ENCODE measurements at places on chromosomes 4 and X.

GRCh38 chr4:41154010-41154813, 60.1 kb downstream of the APBB2 start:
- no peak for DNase-seq

GRCh38 chr4:71338846-71339593, at the start of gene SLC4A4:
SLC4A4 (plus strand) TSS chr4:71339020.
- peak; percentile 31 for DNase-seq

GRCh38 chr4:166165829-166166420, 292.9 kb downstream of the TLL1 start:
- peak; percentile 33 for DNase-seq

DNA sequence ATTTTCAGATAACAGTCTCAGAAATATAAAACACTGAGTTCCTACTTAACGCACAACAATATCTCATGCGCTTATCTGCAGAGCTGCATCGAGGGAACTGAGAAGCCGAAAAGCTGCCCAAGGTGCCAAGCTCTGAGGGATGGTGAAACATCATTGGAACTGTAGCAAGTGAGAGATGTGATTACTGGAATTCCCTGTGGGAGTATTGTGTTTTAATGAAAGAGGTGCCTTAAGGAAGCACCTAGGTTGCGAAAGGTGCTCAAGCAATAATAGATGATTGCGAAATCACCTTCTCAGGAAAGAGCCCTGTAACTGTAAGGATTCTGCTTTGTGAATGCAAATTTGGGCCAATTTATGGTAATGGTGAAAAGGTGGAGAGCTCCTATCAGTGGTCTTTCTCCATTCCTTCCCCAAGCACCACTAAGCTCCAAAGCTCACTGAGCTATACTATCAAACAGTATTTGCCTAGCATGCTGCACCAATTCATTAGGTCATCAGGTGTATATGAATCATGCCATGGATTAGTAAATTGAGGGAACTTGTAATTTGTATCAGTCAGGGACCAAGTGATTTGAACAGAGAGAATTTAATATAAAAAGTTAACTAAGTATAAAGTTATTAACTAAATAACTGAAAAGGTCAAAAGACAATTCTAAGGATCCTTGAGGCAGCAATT, 59.0 kb upstream of the ATP8A1 start:
- DNase-seq: no peak

All from HS-27A (cell line).